Activated naive CD4-positive, alpha-beta T cell treated with anti-CD3 and anti-CD28 coated beads, Interleukin-2, amount 50 U/mL, for 72 hours (primary cell): ENCODE measurements at places on chromosomes 1 and 21. TPM values are rescaled to one million over a fixed set of nuclear protein-coding genes. Genes with fewer than 3 reads are reported as not detected.

- DNase-seq: no peak
Measured at GRCh38 chr1:175920381-175920780, 177.0 kb upstream of the TNR start.

- DNase-seq: no peak
Measured at GRCh38 chr1:118073648-118074435, 111.2 kb downstream of the SPAG17 start.

Gene RNU5D-1
- total RNA-seq: not detected

Gene MAP3K21
- 4.2 TPM for total RNA-seq

- no peak for DNase-seq
Measured at GRCh38 chr1:209554761-209555611, 28.5 kb upstream of the CAMK1G start.

GRCh38 chr1:209382231-209383100 is 201.0 kb upstream of the CAMK1G start:
- no peak for DNase-seq

Gene SLC41A1
- 31.1 TPM for total RNA-seq

Gene LEMD1
- not detected for total RNA-seq

Gene CFHR1
- not detected for total RNA-seq

GRCh38 chr1:161706482-161707347 is at the start of gene FCRLA:
FCRLA (plus strand) TSS chr1:161707229; CDS start chr1:161707265, 36 bp downstream.
- no peak for DNase-seq

DNA sequence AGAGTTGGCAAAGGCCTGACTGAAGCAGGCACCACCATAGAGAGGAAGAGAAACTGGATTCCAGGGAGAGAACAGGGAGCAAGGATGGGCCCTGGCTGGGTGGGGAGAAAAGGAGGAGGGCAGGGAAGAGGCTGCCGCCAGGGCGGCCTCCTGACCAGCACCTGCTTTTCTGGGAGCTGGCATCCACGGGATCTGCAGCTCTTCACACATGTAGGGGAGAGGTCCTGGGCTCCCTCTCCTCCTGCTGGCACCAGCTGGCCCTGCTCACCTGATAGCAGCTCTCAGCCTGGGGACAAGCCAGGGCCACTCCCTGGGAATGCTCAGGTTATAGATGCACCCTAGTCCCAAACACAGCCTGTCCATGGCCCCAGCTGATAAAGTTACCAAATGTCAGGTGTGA is 39.9 kb downstream of the TEX35 start:
- DNase-seq: no peak

Gene MCL1
- 277 TPM for total RNA-seq

- DNase-seq: peak; percentile 30
Measured at GRCh38 chr1:10429868-10430215, 391 bp upstream of the CENPS start.

Gene FCRL4
- not detected for total RNA-seq

DNA sequence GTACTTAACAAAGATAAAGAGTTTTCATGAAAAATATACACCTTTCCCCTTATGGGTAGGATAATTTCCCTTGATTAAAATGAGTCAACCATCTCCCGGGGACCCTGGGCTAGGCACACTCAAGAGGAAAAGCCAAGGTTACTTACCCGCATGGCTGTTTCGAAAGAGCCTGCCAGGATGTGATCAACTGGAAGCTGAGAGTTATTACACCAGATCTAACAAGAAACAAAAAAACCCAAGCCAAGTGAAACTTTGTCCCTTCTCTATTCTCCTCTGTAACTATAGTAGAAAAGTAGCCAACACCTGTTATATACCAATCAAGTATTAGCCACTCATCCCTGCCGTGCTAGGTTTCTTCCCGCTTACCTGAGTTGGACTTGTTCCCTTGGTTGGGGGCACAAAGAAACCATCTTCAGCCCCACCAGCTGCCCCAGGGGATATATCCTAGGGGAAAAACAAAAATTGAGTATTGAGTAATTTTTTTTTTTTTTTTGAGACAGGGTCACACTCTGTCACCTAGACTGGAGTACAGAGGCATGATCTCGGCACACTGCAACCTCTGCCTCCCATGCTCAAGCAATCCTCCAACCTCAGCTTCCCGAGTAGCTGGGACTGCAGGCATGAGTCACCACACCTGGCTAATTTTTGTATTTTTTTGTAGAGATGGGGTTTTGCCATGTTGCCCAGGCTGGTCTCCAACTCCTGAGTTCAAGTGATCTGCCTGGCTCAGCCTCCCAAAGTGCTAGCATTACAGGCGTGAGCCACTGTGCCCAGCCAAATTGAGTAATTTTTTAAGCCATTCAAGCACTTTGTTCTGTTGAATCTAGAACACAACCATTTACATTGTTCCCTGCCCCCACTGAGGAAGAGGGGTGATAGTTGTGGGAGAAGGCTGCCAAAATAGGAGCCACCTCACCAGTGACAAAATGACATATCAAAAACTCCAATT is 8.4 kb upstream of the PEX19 start:
- no peak for DNase-seq

Gene LRRC3
- 4.8 TPM for total RNA-seq

GRCh38 chr1:204350857-204351573 is 8.7 kb downstream of the PLEKHA6 start:
- no peak for DNase-seq

DNA sequence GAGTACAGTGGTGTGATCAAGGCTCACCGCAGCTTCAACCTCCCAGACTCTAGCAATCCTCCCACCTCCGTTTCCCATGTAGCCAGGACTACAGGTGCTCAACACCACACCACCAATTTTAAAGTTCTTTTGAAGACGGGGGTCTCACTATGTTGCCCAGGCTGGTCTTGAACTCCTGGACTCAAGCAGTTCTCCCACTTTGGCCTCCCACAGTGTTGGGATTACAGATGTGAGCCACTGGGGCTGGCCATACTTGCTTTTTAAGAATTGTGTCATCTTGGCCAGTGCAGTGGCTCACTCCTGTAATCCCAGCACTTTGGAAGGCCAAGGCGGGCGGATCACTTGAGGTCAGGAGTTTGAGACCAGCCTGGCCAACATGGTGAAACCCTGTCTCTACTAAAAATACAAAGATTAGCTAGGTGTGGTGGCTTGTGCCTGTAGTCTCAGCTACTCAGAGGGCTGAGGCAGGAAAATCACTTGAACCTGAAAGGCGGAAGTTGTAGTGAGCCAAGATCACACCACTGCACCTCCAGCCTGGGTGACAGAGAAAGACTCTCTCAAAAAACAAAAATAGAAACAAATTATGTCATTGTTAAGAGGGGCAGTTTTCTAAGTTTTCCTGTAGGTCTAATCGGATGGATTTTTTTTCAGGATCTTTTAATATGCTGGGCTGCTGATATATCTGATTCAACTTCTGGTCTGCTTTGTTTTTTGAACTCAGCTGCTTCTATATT is 18.7 kb downstream of the AK4 start:
- no peak for DNase-seq

DNA sequence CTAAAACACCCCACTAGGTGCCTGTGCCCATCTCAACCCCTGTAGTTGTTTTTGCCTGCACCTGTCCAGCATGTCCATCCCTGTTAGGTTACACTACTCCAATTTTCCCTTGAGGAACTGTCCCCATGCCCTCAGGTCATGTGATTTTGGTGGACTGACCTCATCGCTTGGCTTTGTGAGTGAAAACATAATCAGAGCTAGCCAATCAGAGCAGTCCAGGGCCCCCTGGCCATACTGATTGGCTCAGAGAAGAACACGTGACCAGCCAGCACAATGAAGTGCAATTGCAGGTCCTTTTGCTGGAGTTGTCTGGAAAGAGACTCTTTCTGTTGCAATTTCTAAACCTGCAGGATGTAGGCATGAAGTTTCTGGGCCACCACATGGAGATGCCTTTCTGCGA is 303.3 kb upstream of the PROX1 start:
- DNase-seq: no peak

DNA sequence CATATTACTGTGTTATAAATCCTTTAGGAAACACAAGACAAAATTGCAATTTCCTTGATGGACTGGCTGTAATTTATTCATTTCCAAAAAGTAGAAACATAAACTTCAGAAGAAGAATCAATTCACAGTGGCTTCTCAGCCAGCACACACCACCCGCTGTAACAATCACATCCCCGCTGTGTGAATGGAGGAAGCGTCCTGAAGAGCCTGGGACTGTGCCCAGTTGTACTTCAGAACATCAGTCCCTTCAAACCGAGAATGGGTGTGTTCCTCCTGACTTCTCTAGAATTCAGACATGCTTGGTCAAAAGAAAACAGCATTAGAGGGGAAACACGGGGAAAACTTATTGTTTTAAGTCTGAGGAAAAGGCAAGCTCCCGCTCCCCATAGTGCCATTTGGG is 28.8 kb upstream of the CD84 start:
- no peak for DNase-seq
